A549 treated with RU486 at 1 μM for 4 hours (cell line): ENCODE measurements at places on chromosomes 2 and 18. TPM values are rescaled to one million over a fixed set of nuclear protein-coding genes. Genes with fewer than 3 reads are reported as not detected.

RESP18 gene
- not detected in 5 replicates for total RNA-seq

CCDC74B gene
- 5.4 to 7.8 TPM (median 6.5 TPM) in 5 replicates for total RNA-seq

ABI2 gene
- 50.1 to 74.7 TPM (median 63.4 TPM) in 5 replicates for total RNA-seq

DNAJC5G gene
- total RNA-seq: not detected in 5 replicates

TWIST2 gene
- 11.0 to 21.1 TPM (median 20.6 TPM) in 5 replicates for total RNA-seq

ABCG8 gene
- total RNA-seq: not detected in 5 replicates

CCDC102B gene
- 0.28 to 0.88 TPM (median 0.61 TPM) in 4 of 5 replicates, not detected in the other for total RNA-seq

PLA2R1 gene
- total RNA-seq: 1.4 to 2.9 TPM (median 2.6 TPM) in 5 replicates
